Right lung (tissue), 10 donors: ENCODE measurements at places on chromosomes 16 and 17. TPM values are rescaled to one million over a fixed set of nuclear protein-coding genes. Genes with fewer than 3 reads are reported as not detected.

Gene FOXF1
- polyA plus RNA-seq: 40.6 TPM

Gene KRTAP9-8
- polyA plus RNA-seq: not detected

Gene HSF4
- 5.9 TPM for polyA plus RNA-seq

Gene CACNG5
- not detected for polyA plus RNA-seq

Gene KRT34
- polyA plus RNA-seq: not detected

Gene TMEM235
- 0.10 TPM for polyA plus RNA-seq

Gene OR2C1
- polyA plus RNA-seq: 0.50 TPM

Gene TBKBP1
- 32.4 TPM for polyA plus RNA-seq
